Stimulated activated CD4-positive, alpha-beta T cell treated with anti-CD3 and anti-CD28 coated beads, Interleukin-1b, Interleukin-23, amount 100 ng/mL, for 1 hour (primary cell): ENCODE measurements at places on chromosomes 7 and 10.
A peak's percentile ranks its signal among the peaks of the same experiment; 100 is the strongest.

DNA sequence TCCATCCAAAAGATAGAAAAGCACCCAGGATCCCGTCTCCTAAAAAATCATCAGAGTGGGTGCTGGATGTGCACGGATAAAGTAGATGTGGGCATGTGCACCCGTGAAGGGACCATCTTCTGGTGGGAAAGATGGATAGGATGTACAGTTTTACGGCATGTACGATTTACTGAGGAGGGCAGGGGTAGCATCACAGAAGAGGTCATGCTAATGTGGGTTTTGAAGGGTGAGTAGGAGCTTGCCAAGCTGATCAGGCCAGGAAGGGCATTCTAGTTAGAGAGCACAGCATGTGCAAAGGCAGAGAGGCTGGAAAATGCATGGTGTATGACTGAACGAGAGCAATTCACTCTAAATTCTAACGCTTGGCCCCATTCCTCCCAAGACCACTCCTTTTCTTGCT, 7.8 kb upstream of the CRHR2 start:
- DNase-seq: no peak

DNA sequence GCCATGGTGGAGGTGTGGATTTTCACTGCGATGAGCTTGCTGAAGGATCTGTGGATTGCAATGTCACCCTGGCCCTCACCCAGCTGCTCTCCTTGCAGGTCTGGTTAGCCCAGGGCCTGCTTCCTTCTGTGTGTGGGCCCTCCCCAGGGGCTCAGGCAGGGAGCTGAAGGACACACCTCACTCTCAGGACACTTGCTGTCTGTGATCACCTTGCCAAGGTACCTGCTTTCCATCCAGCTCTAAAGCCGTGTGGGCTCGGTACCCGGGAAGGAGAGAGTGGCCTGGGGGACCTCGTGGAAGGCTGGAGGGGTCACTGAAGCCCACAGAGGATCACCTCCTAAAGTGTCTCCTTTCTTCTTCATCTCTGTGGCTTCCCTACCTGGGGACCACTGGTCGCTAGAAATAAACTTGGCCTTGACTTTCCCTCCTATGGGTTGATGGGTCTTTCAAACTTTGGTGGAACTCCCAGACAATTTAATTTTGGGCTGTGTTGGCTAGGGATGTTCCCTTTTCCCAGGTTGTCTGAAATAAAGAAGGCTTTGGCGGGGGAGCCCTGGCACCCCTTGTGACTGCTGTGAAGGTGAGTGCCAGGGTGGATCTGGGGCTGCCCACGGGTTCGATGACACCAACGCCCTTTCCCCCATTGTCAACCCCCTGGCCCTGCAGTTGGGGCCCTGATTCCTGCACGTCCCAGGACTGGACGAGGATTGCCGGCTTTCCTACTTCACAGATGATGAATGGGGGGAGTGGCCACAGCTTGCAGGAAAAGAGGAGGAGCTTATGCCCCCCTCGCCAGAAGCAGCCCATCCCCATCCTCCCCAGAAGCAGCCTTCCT, 331.0 kb downstream of the ADARB2 start:
- no peak for DNase-seq

DNA sequence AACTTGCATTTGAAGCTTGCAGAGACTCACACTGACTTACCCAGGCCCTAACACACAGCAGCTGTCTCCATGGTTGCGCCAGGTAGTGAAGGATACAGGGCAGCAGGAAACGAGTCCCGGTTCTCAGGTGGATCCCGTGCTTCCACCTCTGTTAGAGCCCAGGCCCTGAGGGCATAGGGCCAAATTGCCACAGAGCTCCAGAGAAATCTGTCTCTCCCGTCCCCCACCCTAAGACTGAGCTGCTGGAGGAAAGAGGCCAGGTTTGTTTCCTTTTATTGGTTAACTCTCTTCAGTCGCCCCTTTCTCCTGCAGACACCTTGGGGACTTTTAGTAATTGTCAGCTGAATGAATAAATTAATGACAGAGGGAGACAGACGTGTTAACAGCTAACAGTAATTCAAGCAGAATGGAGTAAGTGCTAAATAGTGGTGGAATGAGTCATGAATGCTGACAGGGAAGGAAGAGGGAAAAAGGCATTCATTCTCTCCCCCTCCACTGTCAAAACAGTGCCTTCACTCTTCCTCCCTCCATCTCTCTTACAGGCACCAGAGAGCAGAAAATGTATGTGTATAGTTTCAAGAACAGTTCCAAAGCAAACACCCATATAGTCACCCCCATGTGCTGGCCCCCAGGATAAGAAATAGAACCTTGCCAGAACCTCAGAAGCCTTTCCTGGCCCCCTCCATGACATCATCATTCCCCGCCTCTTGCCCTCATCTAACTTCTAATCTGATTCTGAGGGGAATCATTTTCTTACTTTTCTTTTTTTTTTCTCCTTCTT, 16.8 kb upstream of the DLG5 start:
- no peak for DNase-seq

DNA sequence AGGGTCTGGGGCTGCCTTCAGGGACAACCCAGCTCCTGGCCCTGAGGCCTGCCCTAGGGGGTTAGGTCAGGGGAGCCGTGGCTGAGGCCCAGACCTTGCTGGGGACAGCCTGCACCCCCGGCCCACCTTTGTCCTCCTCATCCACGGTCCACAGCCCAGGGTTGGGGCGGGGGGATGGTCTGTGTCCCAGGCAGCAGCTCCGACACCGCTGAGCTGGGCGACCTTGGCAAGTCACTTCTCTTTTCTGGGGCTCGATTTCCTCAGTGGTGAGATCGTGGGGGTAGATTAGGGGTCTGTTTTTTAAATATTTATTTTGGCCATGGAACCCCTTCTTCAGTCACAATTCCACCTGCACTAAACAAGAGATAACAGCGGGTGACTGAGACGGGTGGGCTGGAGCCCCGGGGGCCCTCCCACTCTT, 30.9 kb downstream of the DNAJB12 start:
- no peak for DNase-seq

DNA sequence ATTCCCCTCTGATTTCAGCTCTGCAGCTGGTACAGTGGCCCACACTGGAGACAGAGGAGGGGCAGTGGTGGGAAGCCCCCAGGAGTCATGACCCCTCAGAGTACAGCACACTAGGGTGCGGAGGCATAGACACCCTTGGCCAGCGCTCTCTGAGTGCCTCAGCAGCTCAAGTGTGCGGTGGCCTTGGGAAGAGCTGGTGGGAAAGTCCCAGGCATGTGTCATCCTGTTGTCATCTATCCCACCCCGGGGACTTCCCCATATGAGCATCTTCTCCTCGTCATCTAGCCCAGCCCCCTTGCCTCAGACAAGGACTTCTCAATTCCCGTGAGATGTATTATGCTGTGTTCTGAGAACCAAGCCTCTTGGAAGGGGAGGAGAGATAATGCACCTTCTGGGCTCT, 15.6 kb upstream of the PPIF start:
- peak; percentile 54 for DNase-seq

DNA sequence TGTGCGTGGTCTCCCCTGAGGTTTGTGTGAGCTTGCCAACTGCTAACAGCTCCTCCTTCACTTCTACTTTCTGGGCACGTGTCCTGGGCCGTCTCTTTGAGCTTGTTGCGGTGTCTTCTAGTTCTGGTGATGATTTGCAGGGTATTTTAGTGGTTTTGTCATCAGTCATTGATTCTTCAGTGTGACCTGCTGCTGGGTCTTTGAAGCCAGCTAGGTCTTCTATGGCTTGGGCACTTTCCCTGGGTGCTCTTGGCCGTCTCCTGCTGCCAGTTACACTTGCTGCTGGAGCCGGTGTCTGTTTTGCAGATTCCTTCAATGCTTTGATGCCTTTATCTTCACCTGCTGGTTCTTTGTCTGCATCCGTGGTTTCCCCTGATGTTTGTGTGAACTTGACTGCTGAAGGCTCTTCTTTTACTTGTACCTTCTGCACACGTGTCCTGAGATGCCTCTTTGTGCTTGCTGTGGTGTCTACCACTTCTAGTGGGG, 23.0 kb downstream of the MKI67 start:
- DNase-seq: no peak

DNA sequence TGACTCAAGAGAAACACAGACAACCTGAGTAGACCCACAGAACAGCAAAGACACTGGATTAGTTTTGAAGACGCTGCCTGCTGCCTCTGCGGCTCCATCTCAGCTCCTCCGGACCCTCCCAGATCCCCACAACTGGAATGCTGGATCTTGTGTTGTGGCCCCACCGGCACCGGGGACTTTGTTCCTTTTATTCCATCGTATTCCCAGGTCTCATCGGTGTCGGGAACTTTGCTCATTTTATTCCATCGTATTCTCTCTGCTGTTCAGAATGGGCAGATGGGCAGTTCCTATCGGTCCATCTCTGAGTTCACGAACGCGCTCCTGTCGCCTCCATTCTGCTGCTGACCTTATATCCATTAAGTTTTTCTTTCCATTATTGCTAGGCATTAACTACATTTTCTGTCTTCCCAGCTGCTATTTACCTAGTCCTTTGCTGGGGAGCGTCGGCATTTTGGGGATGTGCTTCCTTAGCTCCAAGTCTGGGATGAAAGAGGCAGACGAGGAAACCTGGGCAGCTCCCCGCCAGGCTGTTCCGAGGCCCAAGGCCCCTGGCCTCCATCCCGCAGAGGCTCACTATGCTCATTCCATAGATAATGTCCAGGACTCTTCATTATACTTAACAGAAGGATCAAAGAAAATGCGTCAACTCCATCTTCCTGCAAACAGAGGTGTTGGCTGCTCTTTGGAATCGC, 192.4 kb downstream of the MAD1L1 start:
- no peak for DNase-seq

GRCh38 chr7:81195033-81195432, 276.2 kb upstream of the SEMA3C start:
- no peak for DNase-seq

GRCh38 chr7:78194611-78195010, 396.0 kb downstream of the PHTF2 start:
- DNase-seq: no peak

- DNase-seq: no peak
Observed at GRCh38 chr10:11772575-11773288, 30.6 kb downstream of the ECHDC3 start.
